NCI-H748 treated with DMSO at 0.1 percent for 48 hours (cell line): ENCODE measurements at places on chromosomes 6 and 20.

- DNase-seq: no peak
Measured at GRCh38 chr20:47662483-47663353, 122.6 kb downstream of the SULF2 start.

- no peak for DNase-seq
Measured at GRCh38 chr20:57818418-57819181, 108.8 kb upstream of the PMEPA1 start.

DNA sequence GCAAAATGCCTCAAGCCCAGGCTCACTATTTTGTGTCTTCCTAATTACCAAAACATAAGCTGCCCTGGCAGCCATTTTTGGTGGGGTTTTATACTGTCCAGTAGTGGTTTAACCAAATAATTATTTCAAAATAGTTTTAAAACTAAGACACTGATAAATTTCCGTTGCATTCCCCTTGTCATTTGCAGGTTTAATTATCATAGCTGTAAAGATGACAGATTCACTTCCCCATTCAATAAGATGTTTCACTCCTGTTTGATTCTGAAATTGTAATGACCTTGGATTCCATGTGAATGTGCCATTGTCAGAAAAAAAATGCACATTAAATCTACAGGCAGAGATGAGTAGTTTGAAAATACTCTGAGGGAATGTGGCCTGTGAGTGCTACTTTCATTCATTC lies 172.0 kb downstream of the COL9A1 start:
- DNase-seq: no peak

DNA sequence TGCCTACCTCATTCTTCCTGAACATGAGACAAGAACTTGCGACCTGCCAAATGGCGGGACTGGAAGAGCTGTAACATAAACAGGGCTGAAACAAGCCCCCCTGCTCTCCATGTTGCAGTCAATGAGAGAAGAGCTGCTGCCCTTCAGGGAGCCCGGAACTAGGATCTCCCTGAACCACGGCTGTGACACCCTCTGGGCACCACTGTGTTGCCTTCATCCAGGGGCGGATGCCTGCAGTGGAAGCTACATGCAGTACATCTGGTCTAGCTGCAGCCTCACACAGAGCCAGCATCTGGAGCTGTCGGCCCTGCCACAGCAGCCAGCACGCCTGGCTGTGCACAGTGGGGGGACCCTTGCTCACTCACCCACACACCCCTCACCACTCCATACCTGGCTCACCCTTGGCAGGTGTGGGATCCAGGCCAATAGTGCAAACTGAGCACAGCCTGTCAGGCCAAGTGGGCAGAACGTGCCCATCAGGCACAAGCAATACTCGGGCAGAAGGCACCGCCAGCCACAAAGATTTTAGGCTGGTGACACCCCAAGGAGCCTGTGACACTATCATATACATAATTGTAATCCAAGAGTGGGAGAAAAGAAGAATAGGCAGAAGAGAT lies 451.3 kb downstream of the HTR1B start:
- no peak for DNase-seq

- DNase-seq: no peak
Measured at GRCh38 chr20:35274172-35275092, 3.5 kb downstream of the MMP24OS start.

DNA sequence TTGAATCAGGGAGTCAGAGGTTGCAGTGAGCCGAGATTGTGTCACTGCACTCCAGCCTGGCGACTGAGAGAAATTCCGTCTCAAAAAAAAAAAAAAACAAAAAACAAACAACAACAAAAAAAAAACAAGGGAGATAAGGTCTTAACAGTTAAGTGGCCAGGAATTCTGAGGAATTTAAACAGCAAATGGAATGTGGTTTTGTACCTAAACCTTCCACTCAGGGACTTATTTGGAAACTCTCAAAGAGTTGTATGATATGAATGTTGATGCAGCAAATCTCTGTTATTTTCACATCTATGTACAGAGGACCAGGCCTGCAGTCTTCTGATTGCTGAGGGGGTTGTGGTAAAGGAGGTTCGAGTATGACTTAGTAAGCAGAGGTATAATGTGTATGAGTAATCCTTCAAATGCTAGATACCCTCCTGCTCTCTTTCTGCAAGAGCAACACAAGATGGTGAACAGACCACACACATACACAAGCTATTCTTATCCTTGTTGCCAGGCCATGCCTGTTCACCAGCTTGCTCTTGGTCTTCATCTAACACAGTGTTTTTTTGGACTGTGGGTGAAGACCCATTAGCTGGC lies 174.9 kb upstream of the SCGN start:
- no peak for DNase-seq

DNA sequence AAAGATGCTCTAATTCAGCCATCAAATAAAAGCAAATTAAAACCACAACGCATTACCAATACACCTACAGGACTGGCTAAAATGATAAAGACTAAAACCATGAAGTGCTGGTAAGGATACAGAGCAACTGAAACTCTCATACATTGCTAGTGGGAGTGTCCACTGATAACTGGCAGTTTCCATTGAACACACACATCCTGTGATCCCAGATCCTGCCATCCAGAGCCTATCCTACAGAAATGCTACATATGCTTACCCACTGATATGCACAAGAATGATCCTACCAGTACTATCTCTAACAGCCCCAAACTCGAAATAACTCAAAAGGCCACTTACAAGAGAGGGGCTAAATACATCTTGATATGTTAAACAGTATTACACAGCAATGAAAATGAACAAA lies 81.0 kb downstream of the FYN start:
- DNase-seq: no peak

GRCh38 chr6:53929041-53929820 lies 134.4 kb downstream of the LRRC1 start:
- DNase-seq: no peak

DNA sequence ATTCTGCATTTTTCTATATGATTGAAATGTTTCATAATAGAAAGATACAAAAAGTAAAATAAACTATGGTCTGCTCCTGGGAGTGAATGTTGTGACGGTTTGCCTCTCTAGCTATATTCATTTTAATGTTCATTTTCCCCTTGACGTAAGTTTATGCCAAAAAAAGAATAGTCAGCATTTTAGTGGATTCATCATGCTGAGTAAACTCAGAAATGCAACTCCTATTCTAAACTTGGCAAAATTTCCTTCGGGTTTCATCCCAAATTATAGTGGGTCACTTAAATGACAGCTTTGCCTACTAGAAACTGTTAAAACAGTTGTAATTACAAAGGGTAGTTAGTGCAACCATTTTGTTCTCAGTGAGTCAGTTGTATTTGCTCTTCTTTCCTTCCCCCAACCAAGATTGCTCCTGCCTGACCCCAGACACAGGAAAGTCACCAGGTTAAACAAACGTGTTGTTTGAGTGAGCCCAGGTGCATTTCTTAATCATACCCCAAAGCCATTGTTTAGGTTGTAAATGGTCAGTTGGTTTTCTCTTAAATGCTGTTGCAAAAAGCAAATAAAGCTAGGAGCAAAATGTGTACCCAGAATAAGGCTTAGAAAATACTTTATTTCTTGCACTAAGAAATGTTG lies 482.3 kb upstream of the SOX4 start:
- peak; percentile 86 for DNase-seq

GRCh38 chr6:67541586-67541985 lies 1093.5 kb upstream of the ADGRB3 start:
- DNase-seq: no peak

GRCh38 chr6:16918586-16918985 lies 157.3 kb upstream of the ATXN1 start:
- DNase-seq: no peak

GRCh38 chr6:27472182-27472616 lies 706 bp downstream of the ZNF184 start:
- DNase-seq: peak; percentile 91

GRCh38 chr6:147553099-147553498 lies 44.6 kb downstream of the SAMD5 start:
- DNase-seq: no peak

GRCh38 chr6:51410453-51410852 lies 591.8 kb downstream of the TFAP2B start:
- no peak for DNase-seq

DNA sequence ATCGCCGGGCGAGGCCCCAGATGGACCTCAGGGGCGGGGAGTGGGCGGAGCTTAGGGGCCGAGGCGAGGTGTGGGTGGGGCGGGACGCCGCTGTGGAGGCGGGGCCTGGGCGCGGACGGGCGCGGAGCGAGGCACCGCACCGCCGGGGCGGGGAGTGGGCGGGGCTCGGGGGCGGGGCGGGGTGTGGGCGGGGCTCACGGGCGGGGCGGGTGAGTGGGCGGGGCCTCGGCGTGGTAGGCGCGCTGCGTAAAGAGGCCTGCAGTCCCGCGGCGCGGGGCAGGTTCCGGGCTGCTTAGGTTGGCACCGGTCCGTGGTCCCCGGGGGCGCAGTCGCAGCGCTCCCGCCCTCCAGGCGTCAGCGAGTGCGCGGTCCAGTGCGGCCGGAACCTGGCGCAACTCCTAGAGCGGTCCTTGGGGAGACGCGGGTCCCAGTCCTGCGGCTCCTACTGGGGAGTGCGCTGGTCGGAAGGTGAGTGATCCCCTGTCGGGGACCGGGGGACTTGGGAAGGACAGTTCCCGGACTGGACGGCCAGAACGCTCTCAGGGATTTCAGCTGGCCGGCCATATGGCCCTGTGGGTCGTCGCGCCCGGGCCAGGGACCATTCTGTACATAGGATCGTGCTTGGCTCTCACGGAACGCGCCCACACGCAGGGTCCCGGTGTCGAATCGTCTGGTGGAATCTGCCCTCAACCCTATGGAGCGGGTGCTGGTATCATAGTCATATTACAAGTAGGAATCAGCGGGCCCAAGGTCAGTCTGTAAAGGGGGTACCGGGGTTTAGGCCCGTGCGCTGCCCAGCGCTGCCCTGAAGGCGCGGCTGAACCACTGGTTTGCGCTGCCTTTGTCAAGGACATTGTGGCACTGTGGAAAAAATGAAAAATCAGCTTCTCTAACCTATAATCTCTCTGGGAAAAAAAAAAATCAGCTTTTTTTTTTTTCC lies at the start of gene NQO2:
TSS of gene NQO2 (plus strand) at position 277 of the 940 bp plus-strand sequence. CDS start 6,659 bp downstream, outside the sequence.
- peak; percentile 77 for DNase-seq

GRCh38 chr6:78308025-78308424 lies 559.3 kb upstream of the IRAK1BP1 start:
- DNase-seq: no peak

DNA sequence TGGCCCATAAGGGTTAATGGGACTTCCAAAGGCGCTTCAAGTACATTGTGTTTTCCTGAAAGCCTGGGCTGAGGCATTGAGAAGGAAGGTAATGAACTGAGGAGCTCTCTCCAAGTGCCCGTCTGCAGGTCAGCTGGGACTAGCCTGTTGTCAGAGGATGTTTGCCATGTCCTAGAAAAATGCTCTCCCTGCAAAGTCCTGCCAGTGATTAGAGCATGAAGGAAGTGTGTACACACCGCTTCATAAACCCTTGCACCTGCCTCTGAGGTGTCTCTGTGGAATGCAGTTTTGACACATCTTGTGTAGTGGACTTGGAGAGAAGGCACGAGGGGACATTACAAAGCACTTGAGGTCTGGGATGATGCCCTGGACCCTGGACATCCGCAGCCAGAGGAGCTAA lies 506.7 kb downstream of the KIF16B start:
- DNase-seq: no peak

DNA sequence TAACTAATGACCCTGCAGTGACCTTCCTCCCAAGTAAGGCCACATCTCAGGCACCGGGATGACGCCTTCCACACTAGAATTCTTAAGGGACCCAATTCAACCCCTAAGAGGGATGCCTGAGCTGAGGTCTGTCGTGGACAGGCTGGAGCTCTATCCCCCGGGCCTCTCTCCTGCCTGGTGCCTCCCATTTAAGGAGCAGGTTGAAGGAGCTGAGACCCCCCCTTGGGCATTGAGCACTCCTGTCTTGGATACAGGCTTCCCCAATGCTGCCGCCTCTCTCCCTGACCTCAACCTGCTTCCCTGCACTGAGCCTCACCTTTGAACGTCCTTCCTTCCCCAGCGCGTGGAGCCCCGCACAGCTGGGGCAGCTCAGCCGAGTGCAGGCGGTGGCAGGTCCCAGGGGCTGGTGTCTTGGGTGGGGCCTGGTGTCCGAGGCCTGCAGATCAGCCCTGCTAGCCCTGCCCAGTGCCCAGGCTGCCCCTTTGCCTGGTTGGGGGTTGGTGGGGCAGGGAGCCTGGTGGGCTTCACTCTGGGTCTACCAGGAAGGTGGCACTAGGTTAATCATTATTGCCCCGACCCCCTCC lies 19.9 kb upstream of the BHLHE23 start:
- no peak for DNase-seq

GRCh38 chr6:27873021-27873940 lies 38.9 kb downstream of the OR2B2 start:
- peak; percentile 95 for DNase-seq

DNA sequence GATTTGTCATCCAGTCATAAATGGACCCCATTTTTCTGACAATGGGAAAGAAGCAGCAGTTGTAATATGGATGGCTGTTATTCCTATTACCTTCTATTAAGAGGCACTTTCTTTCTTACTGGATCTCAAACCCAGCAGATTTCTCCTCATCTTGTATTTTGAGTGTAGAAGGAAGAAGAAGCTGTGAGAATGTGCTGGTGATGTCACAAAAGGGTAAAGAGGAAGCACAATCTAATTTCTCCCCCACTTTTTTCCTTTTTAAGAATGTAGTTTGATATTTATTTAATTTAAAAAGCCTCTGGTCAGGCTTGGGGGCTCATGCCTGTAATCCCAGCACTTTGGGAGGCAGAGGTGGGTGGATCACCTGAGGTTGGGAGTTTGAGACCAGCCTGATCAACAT lies 100.0 kb upstream of the JARID2 start:
- no peak for DNase-seq

DNA sequence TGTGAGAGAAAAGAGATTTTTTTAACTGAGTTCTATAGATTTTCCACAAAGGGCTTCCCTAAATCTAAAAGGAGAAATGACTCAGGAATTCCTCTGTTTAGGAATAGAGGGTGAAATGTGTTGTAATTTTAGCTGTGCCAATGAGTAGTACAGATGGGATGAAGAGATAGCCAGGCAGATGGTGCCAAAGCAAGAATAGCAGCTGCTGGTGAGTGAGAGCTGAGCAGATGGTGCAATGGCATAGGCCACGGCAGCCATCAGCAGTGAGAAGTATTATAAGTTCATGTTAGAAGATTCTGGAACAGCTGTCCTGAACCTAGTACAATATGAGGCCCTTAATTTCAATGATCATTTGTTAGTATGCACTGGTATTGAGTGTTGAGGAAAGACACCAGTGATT lies 40.2 kb upstream of the CRISP1 start:
- no peak for DNase-seq
